ENCODE measurements at places on chromosomes 1 and 21.

- DNase-seq: peak; percentile 43
- no peak overlapping the region for H3K27ac ChIP-seq
- H3K4me1 ChIP-seq: peaks cover 15% of the 10 kb centered on the region
Observed at GRCh38 chr1:207867136-207868109, 43.5 kb downstream of the CD34 start.

- no peak overlapping the region for H3K27ac ChIP-seq
- H3K4me3 ChIP-seq: no peak overlapping the region
- peaks cover 4% of the 10 kb centered on the region for H3K4me1 ChIP-seq
- DNase-seq: no peak
- no peaks in the 10 kb centered on the region for H3K27me3 ChIP-seq
Observed at GRCh38 chr21:41921021-41921420, 32.8 kb downstream of the C2CD2 start.

DNA sequence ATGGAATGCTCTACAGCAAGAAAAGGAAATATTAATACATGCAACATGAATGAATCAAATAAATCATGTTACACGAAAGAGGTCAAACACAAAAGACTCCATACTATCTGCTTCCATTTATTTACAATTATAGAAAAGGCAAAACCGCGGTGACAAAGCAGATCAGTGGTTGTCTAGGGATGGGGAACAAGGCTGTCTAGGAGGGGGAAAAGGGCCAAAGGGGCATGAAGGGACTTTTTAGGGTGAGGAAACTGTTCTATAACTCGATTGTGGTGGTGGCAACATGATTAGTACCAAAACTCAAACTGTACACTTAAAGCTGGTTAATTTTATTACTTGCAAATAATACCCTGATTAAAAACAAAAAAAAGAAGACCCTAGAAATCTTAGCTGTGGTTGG, 20.6 kb downstream of the CAPZB start:
- no peak for DNase-seq
- H3K27me3 ChIP-seq: no peaks in the 10 kb centered on the region

DNA sequence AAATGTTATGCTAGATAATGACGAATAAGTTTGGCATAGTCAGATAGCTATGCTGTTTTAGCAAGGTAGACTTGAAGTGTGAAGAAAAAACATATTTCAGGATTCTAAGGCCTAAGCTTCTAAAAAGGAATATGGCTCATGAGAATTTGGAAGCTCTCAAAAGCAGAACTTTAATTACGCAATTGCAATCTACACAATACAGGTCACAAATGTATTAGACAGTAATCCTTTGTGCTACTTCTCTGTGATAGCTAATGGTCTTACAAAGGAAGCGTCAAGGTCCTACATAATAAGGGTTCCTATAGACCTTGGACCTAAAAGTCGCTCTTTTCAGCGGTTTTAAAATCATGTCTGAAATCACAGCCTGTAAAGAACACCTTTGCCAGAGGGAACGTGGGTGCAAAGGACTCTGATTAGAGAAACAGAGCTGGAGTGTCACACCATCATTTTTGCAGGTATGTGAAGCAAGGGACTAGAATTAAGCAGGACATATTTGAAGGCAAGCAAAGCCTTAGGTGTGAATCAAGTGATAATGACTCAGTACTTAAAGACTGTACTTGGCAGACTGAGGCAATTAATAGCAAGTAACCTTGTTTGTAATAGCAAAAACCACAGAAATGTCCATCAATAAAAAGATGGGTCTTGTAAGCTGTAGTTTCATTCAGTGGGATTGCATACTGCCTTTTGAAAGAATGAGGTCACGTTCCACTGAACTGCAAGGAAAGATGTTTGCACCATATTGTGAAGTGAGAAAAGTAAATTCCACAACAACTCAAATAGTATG, 420.2 kb downstream of the KCTD3 start:
- peak overlapping the region; percentile 42 for H3K27ac ChIP-seq
- H3K27me3 ChIP-seq: no peaks in the 10 kb centered on the region
- no peak overlapping the region for H3K4me3 ChIP-seq
- H3K36me3 ChIP-seq: no peaks in the 10 kb centered on the region
- no peaks in the 10 kb centered on the region for H3K4me1 ChIP-seq
- peak; percentile 17 for DNase-seq

Measured in mesenchymal stem cell (in vitro differentiated cells and primary cell).